ENCODE measurements at places on chromosomes 3 and 15.
A peak's percentile ranks its signal among the peaks of the same experiment; 100 is the strongest.

DNA sequence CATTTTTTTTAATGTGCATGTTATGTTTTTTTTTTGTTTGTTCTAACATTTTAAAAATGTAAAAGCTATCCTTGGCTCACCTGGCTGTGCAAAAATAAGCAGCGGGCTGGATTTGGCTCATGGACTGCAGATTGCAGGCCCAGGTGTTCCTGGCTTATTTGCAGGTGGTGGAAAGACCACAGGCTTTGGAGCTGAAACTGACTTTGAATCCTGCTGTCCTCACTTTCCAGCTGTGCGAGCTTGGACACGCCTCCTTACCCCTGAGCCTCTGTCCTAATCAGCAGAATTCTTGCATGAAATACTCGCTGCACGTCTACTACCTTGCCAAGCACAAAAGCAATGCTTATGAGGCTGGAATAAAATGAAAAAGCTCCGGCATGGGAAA lies 188.7 kb upstream of the TPM1 start:
- no peak for DNase-seq

DNA sequence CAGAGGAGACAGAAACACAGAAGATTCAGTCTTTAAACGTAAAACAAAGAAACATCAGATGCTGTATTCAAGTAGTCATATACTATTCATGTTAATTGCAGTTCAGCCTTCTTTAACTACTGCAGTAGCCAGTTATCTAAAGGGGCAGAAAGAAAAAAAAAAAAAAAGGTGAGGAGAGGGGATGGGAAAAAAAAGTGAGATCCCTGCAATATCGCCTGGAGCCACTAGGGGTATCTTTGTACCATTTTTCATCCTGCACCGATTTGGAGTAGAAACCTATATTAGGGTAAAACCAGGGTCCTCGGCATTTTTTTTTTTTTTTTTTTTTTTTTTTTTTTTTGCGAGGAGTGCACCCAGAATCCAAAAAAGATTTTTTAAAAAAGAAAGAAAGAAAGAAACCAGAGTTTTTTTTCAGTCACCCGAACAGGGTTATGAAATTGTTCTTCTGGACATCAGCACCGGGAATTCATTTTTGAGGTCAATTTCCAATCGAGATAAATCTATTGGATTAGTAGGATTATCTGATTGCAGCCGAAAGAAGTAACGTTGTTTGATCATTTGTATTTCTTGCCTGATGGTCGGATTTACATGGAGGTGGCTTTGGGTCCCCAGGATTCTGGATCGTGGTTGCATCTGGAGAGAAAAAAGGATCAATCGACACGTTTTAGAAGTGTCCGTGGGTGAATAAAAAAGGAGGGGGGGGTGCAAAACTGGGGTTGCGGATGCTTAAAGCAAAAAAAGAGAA lies 186.7 kb downstream of the NLGN1 start:
- peak; percentile 42 for DNase-seq

GRCh38 chr3:13480340-13481318 lies 523 bp downstream of the HDAC11 start:
- DNase-seq, result no peak

DNA sequence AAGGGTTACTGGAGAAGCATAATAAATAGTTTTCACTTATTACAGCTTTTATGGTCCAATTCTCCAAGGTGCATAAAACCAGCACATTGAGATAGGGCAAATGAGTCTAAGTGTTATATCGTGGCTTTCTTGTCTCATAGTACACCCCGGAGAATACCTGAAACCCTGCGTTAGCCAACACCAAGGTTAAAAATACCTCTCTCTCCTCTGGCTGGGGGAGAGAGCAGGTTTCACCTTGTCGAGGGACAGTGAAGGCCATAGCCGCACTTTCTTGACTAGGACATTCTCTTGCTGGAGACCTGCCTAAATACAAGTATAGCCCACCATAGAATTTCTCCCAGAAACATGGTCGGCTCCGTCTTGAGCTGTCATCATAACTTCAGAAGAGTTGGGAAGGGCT lies 51.4 kb upstream of the ATOSA start:
- no peak for DNase-seq

DNA sequence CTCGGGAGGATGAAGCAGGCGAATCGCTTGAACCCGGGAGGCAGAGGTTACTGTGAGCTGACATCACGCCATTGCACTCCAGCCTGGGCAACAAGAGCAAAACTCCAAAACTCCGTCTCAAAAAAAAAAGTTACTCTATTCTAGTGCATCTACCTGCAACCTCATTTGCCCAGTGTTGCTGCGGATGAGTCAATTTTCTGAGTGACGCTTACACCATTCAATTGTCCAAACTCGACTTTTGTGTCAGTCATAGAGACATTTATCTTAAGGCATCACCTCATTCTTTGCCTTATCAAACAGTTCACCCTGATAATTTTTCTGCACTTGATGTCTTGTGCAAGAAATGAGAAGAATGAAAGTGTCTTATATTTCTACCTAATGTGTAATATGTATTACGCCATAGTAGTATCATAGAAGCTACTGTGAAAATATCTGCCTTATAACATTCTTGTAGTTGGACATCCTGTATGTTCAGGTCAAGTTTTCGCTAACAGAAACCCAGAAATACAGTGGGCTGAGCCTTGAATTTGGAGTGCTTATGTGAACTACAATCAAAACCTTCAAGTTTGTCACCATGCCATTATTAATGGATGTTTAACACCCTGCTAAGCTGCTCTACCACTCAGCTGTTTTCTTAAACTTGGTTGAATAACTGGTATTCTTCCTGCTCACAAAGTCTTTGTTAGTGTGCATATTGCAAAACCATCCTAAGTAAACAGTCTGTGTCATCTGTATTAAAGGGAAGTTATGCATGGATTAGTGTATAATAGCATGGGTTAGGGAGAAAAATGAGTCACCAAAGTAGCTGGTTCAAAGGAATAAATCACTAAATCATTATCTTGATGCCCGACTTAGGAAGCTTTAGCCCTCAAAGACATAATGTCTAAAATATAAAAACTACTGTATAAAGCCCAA lies 531.0 kb upstream of the NR2F2 start:
- peak; percentile 95 for DNase-seq

- no peak for DNase-seq
Measured at GRCh38 chr3:46955801-46956259, 20.7 kb downstream of the CCDC12 start.

Measured in HCEC 1CT (cell line).